Neural crest cell (in vitro differentiated cells): ENCODE measurements at places on chromosomes 7 and 10.

DNA sequence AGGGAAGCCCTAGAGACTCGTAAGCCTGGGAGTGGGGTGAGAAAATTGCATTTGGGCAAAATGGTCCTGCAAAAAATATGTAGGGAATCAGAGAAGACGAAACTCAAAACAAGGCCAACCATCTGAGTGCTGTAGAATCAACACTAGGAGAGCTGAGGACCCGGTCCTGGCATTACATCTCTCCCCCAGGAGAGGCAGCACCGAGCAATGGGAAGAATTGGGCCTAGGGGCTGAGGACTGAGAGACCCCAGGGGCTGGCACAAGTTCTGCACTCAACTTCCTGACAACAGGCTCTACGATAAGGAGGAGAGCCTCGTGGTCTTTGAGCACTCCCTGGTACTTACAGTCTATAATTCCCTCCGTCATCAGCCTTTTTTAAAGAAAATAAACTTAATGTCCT lies 47.6 kb downstream of the BPGM start:
- no peak for DNase-seq
- H3K36me3 ChIP-seq, result no peaks in the 10 kb centered on the region
- peaks cover 22% of the 10 kb centered on the region for H3K4me1 ChIP-seq

- no peaks in the 10 kb centered on the region for H3K27me3 ChIP-seq
- no peak for DNase-seq
- H3K27ac ChIP-seq, result no peak overlapping the region
- H3K4me1 ChIP-seq, result no peaks in the 10 kb centered on the region
Measured at GRCh38 chr7:41164440-41164839, 538.5 kb downstream of the INHBA start.

DNA sequence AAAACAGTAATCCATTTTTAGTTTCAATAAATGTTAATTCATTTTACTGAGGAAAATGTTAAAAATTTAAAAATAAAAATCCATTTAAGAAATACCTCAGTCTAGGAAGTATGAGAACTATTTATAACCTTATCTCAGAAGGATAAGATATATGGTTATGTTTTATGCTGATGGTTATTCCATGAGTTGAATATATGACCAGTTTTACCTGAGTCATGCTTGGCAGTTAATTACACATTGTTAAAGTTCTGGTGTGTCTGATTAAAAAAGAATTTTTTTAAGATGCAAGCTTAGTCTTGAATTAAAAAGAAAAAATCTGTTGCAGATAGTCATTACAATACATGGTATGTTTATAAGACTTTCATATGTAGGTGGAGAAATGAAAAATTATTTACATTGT lies 191.7 kb downstream of the ARL4A start:
- H3K27ac ChIP-seq, result no peak overlapping the region
- no peak for DNase-seq
- H3K36me3 ChIP-seq, result no peaks in the 10 kb centered on the region
- H3K27me3 ChIP-seq, result no peaks in the 10 kb centered on the region

DNA sequence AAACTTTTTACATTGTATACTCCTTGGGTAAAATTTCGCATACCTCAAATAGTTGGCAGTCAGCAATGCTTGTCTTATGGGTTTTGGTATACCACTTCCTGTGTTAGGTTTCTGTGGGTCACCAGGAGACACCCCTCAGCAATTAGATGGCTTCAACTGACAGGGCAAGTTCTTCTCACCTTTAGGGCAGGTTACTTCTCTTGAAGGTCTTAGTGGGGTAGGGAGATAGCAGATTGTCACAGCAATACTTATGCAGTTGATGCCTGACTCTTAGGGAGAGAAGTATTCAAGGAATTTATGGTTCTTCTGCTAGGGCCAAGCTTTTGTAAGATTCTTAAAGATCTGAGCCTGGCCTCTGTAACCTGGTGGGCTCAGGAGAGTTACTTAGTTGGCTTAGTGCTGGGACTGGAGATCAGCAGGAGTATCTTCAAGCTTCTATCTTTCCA lies 42.9 kb downstream of the MKLN1 start:
- H3K36me3 ChIP-seq, result peaks cover 2% of the 10 kb centered on the region
- H3K4me1 ChIP-seq, result peaks cover 17% of the 10 kb centered on the region

DNA sequence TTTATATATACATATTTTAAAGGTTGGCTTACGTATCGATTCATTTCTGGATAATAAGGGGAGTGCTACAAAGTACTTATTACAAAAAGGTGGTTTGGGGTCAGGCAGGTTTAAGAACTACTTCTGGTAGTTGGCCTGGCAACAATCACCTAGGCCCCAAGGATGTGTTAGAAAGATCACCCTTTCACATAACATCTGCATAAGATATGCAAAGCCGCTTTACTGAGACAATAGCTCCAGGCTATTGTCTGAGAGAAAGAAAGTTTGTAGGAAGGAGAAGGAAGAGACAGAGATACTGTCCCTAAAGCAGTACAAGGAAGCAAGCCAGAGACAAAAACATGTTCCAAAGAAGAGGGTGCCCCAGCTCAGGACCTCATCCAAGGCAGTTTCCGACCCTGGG lies 6.2 kb downstream of the PAXIP1 start:
- no peak overlapping the region for H3K27ac ChIP-seq
- no peak overlapping the region for H3K4me3 ChIP-seq
- peaks cover 3% of the 10 kb centered on the region for H3K4me1 ChIP-seq
- H3K36me3 ChIP-seq, result peaks cover 14% of the 10 kb centered on the region

DNA sequence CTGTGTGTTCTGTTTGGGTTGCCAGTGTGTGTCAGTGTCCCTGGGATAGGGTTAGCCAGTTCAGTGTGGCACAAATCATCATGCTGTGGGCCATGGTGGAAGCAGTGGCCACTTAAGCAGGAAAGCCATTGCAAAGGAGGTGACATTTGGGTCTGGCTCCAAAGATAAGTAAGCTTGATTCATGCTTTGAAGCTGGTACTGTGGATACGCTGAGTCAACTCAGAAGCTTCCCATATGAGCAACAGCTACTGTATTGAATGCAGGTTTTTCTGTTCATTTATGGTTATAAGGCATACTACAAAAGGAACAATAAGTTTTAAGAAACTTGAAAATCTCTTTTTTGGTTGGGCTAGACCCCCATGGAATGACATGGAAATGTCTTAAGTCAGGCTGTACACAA lies 143.1 kb downstream of the BMPER start:
- H3K4me3 ChIP-seq, result no peak overlapping the region
- no peaks in the 10 kb centered on the region for H3K36me3 ChIP-seq
- no peak overlapping the region for H3K27ac ChIP-seq
- no peak for DNase-seq

- H3K27ac ChIP-seq, result peak overlapping the region; percentile 90
- DNase-seq, result no peak
- H3K27me3 ChIP-seq, result no peaks in the 10 kb centered on the region
- peaks cover 36% of the 10 kb centered on the region for H3K4me1 ChIP-seq
- H3K4me3 ChIP-seq, result peak overlapping the region; percentile 98
Measured at GRCh38 chr7:99499371-99499720, 735 bp downstream of the ZNF394 start.

- H3K4me3 ChIP-seq, result no peak overlapping the region
- no peak for DNase-seq
- H3K4me1 ChIP-seq, result peaks cover 25% of the 10 kb centered on the region
Measured at GRCh38 chr7:80763704-80764103, 125.3 kb downstream of the CD36 start.

GRCh38 chr10:49112851-49113250 lies 2.5 kb downstream of the VSTM4 start:
- H3K27ac ChIP-seq, result no peak overlapping the region
- H3K27me3 ChIP-seq, result no peaks in the 10 kb centered on the region
- no peak overlapping the region for H3K4me3 ChIP-seq
- peaks cover 20% of the 10 kb centered on the region for H3K4me1 ChIP-seq

DNA sequence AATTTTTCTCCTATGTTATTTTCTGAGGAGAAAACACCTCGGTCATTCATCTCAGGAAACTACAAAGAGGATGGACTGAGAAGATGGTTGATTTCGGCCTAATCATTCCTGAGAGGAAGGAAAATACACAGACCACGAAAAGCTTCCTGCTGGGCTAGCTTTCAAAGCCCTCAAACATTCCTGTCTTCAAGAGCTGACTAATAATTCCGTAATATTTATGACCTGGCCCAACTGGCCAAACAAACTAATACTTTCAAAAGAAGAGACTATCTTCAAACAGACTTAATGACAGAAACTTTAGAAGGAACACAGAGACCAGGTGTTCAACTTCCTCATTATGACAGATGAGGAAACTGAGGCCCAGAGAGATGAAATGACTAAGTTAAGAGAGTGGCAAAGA lies 215.1 kb upstream of the FRMD4A start:
- H3K4me3 ChIP-seq, result no peak overlapping the region
- peaks cover 2% of the 10 kb centered on the region for H3K36me3 ChIP-seq
- H3K4me1 ChIP-seq, result peaks cover 17% of the 10 kb centered on the region
- no peaks in the 10 kb centered on the region for H3K27me3 ChIP-seq
- DNase-seq, result no peak

- peaks cover 5% of the 10 kb centered on the region for H3K4me1 ChIP-seq
- H3K4me3 ChIP-seq, result no peak overlapping the region
- no peaks in the 10 kb centered on the region for H3K27me3 ChIP-seq
- H3K36me3 ChIP-seq, result no peaks in the 10 kb centered on the region
- no peak overlapping the region for H3K27ac ChIP-seq
- DNase-seq, result no peak
Measured at GRCh38 chr7:18895456-18895855, 222.0 kb downstream of the TWIST1 start.

GRCh38 chr7:127900732-127901685 lies 130.2 kb downstream of the LRRC4 start:
- peaks cover 30% of the 10 kb centered on the region for H3K4me1 ChIP-seq
- DNase-seq, result no peak
- peaks cover 3% of the 10 kb centered on the region for H3K36me3 ChIP-seq
- peak overlapping the region; percentile 79 for H3K27ac ChIP-seq
- no peaks in the 10 kb centered on the region for H3K27me3 ChIP-seq

GRCh38 chr10:108567899-108568752 lies 1355.2 kb downstream of the XPNPEP1 start:
- H3K27me3 ChIP-seq, result no peaks in the 10 kb centered on the region
- no peak for DNase-seq
- no peak overlapping the region for H3K4me3 ChIP-seq
- no peaks in the 10 kb centered on the region for H3K36me3 ChIP-seq
- no peak overlapping the region for H3K27ac ChIP-seq

- H3K4me1 ChIP-seq, result no peaks in the 10 kb centered on the region
- H3K36me3 ChIP-seq, result peaks cover 15% of the 10 kb centered on the region
- no peak for DNase-seq
- no peak overlapping the region for H3K4me3 ChIP-seq
- H3K27ac ChIP-seq, result no peak overlapping the region
Measured at GRCh38 chr10:102375867-102376266, 19.6 kb upstream of the NFKB2 start.

GRCh38 chr7:131004371-131004770 lies 270.4 kb upstream of the KLF14 start:
- H3K36me3 ChIP-seq, result no peaks in the 10 kb centered on the region
- peaks cover 5% of the 10 kb centered on the region for H3K4me1 ChIP-seq
- DNase-seq, result no peak
- H3K4me3 ChIP-seq, result no peak overlapping the region
- no peak overlapping the region for H3K27ac ChIP-seq
- H3K27me3 ChIP-seq, result no peaks in the 10 kb centered on the region

- no peaks in the 10 kb centered on the region for H3K36me3 ChIP-seq
- no peak overlapping the region for H3K4me3 ChIP-seq
- H3K27ac ChIP-seq, result peak overlapping the region; percentile 7
- no peaks in the 10 kb centered on the region for H3K27me3 ChIP-seq
- no peaks in the 10 kb centered on the region for H3K4me1 ChIP-seq
Measured at GRCh38 chr10:112605063-112605462, 158.0 kb downstream of the VTI1A start.
